ENCODE measurements at places on chromosomes 4 and X.

- DNase-seq = peak; percentile 0
These were observed 250.7 kb downstream of the NAP1L3 start for GRCh38 chrX:93422693-93423092.

GRCh38 chr4:180717451-180718033, 1525.7 kb upstream of the TENM3 start:
- DNase-seq = no peak

DNA sequence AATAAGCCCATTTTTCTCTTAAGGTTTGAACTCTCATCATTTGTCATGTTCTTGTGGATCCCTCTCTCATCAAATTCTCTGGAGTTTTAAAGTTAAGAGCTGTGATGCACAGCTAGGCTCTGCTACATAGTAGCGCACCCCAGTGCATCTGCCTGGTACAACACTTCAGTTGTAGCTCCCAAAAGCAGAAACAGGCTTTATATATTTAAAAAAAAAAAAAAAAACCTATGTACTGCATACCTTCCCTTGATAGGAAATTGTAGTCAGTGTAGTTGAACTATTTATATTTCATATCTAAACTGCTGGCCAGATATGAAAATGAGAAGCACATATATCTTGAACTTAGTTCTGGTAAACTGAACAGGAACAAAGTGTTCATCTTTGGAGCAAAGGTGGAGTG, 131.4 kb downstream of the KLHL13 start:
- no peak for DNase-seq

GRCh38 chr4:149203256-149204001, 612.2 kb downstream of the IQCM start:
- DNase-seq = no peak

DNA sequence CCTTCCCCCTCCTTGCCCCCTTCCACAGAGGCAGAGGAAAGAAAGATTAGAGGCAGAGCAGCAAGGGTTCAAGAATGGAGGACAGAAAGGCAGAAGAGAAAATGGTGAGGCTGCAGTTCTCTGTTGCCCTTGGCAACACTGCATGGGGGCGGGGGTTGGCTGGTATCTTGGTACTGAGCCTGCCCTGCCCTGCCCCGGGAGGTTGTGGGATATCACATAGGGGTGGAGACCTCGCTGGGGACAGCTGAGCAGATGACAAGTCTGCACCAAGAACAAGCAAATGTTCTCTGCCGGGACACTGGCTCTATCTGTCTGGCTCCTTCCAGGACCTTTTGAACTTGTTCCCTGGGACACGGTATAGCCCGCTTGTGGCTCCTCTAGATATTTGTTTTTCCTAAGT, 39.8 kb downstream of the NHS start:
- DNase-seq = no peak
